ENCODE measurements at places on chromosomes 4 and X.
A peak's percentile ranks its signal among the peaks of the same experiment; 100 is the strongest.

GRCh38 chrX:54358424-54359211, 772 bp upstream of the WNK3 start:
- DNase-seq, result peak; percentile 18

DNA sequence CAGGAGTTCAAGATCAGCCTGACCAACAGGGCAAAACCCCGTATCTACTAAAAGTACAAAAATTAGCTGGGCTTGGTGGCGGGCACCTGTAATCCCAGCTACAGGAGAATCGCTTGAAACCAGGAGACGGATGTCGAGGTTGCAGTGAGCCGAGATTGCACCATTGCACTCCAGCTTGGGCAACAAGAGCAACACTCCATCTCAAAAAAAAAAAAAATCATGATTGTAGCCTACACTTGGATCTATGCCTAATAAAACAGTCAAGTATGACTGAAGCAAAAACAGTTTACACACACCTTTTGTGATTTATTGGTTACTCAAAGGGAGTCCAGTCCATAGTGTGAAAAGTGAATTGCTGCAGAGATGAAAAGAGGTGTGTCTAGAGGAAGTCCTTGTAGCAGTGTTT, 34.7 kb upstream of the TASL start:
- DNase-seq, result no peak

DNA sequence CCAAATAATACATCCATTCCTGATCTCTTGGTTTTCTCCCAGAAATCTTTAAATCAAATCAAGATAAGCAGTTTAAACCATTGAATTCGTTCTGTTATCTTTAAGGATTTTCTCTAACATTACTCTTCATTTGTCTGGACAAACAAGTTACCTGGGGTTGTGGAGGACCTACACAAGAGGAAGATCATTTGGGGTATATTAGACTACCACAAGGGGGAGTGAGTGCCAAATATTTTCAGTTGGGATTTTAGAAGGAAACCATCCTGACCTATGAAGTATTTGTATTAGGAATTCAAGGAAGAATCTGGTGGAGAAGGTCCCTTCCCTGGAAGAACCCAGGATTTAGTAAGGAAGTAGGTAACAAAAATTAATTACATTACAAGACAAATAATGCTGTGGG, 12.0 kb upstream of the DCHS2 start:
- peak; percentile 12 for DNase-seq

- peak; percentile 7 for DNase-seq
These were observed 22.8 kb downstream of the MSN start for GRCh38 chrX:65690057-65690855.

GRCh38 chrX:34332334-34332733, 200.2 kb upstream of the FAM47A start:
- no peak for DNase-seq

- no peak for DNase-seq
These were observed 125.8 kb downstream of the HMX1 start for GRCh38 chr4:8745826-8746225.

- no peak for DNase-seq
These were observed 75.5 kb downstream of the CASP3 start for GRCh38 chr4:184573701-184574100.

GRCh38 chr4:57945298-57945697, 835.1 kb upstream of the IGFBP7 start:
- DNase-seq, result no peak

GRCh38 chr4:137541876-137542646, 9.8 kb upstream of the PCDH18 start:
- no peak for DNase-seq

GRCh38 chrX:71671043-71671780, 3.9 kb downstream of the LOC101059915 start:
- DNase-seq, result no peak

DNA sequence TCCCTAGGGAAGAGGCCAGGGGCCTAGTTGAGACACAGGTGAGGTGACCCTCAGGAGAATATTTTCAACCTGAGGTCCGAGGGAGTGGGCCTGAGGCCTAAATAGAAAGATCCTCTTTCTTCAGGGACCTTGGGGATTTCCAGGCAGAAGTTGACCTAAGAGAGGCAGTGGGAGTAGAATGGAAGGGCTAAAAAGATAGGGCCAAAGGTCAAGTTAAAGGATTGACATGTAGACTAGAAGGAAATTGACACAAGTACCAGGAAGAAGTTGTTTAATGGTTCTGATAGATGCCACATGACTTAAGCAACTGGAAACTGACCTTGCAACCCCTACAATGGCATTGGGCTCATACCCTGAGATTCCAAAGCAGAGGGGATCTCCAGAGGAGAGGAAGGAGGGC, 76.9 kb downstream of the SHROOM3 start:
- no peak for DNase-seq

- DNase-seq, result no peak
These were observed 60.5 kb upstream of the MAGEE1 start for GRCh38 chrX:76366972-76367371.

Measured in SW 1271 (cell line).